ENCODE measurements at places on chromosomes 6 and 20.
A peak's percentile ranks its signal among the peaks of the same experiment; 100 is the strongest.

DNA sequence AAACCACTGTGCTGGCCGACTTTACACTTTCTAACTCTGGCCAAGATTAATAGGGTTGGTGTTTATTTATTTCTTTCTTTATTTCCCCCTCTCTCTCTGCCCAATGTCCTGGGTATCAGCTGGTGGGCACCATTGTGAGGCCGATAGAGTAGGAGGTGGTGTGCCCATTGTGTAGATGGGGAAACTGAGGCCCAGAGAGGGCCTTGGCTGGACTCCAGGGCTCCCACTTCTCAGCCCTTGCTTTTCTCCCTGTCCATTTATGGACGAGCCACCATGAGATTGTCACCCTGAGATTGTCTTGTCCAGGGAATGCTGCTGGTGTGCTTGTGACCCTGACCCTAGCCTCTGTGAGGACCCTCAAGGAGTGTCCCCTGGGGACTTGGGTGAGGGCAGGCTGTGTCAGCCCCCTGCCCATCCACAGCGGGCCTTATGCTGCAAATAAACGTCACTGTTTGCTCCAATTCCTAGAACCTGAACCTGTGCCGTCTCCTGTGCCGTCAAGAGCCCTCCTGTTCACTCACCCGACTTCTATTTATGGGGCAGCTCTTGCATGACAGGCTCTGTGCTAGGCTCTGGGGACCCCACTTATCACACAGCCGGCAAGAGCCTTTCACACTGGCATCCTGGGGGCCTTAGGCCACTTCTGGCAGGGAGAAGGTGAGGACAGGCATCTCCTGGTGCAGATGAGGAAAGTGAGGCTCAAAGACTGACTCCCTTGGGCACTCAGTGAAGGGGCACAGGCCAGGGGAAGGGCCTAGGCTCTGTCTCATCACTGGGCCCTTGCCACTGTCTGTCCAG is 24.8 kb downstream of the SUN5 start:
- no peak for DNase-seq

- DNase-seq: no peak
Measured at GRCh38 chr6:163338671-163339405, 75.7 kb upstream of the QKI start.

DNA sequence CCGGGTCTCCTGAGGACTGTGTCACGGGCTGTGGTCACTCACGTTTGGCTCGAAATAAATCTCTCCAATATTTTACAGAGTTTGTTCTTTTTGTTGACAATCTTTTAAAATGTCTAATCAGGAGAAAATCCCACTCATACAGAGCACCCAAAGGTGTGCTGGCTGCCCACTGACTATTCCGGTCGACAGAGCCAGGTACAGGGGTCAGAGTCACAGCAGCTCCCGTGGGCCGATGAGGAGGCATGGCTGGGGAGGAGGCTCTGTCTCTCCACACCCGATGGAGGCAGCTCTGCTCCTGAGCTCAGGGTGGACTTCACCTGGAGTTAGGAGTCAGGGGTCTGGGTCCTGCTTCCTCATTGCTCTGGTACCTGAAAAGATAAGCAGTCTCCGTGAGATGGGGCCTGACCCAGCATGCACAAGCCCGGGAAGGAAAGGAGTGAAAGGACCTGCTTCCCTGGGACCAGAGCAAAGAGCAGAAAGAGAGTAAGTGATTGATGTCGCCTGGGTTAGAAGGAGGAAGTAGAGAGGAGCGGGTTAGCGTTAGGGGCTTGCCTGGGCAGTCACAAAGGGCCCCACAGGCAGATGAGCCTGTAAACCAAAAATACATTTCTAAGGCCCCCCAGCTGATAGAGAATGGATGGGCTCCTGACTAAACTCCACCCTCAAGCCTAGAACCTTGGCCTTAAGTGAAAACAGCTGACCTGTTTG is 53.5 kb upstream of the UNC93A start:
- no peak for DNase-seq

GRCh38 chr6:33314515-33314942 is 651 bp upstream of the TAPBP start:
- peak; percentile 78 for DNase-seq

DNA sequence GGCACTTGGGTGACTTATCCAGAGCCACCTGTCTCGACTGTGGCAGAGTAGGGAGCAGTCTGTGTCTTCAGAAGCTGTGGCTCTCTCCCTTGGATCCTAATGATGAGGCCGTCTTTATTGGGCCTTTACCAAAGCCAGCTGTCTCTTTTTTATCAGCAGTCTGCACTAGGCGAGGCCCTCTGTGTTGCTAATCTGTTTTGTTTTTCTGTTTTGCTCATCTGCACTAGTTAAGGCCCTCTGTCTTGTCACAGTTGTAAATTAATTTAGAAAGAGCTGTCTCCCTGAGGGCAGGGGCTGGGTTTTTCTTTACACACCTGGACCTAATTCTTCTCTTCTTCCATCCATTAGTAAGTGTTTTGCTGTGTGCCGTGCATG is 45.0 kb downstream of the CDS2 start:
- no peak for DNase-seq
